ENCODE measurements at places on chromosomes 4 and X.

- DNase-seq = no peak
Observed at GRCh38 chrX:36534900-36535299, 473.3 kb upstream of the FAM47C start.

- DNase-seq = no peak
Observed at GRCh38 chrX:1093586-1094421, 118.6 kb downstream of the CRLF2 start.

GRCh38 chrX:19569930-19570329, 54.6 kb upstream of the MAP3K15 start:
- no peak for DNase-seq

DNA sequence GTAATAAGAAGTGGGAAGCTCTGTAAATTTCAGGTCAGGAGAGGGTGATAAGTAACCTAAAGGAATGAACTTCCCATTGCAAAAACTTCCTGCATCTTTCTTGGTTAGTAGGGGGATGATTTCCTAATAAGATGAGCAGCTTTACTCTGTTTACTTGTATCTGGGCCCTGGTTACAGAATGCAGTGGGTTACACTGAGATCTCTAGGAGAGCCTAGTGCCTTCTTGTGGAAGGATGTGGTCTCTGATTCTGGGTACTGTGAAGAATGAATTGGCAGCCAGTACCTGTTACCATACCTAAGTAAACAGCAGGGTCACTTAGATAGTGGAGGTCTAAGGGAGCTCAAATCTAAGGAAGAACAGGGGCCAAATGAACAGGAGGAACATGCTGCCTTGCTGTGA, 320.6 kb downstream of the ARHGAP10 start:
- DNase-seq = no peak

DNA sequence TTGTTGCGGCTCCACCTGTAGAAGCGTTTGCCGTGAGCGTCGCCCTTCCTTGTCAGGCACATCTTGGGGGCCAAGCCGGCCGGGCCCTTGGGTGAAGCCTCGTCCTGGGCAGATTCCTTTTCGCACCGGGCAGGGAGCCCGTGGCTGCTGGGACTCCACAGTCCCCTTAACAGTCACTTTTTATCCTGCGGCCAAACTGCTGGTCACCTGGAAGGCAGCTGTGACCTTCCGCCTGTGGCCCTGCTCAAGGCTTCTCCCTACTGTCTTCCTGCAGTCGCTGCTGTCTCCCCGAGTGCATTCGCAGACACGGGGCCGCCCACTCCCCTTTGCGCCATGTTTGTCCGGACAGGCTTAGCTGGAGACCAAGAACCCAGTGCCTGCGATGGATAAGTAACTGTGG, 55.0 kb downstream of the PCGF3 start:
- DNase-seq = no peak

GRCh38 chr4:40933272-40934053, 183.7 kb downstream of the NSUN7 start:
- peak; percentile 69 for DNase-seq

GRCh38 chr4:107619731-107620130, 100.3 kb downstream of the PAPSS1 start:
- DNase-seq = peak; percentile 31

GRCh38 chr4:92970996-92971395, 667.2 kb downstream of the GRID2 start:
- DNase-seq = peak; percentile 55

- no peak for DNase-seq
Observed at GRCh38 chr4:109321232-109321631, 18.8 kb upstream of the COL25A1 start.

DNA sequence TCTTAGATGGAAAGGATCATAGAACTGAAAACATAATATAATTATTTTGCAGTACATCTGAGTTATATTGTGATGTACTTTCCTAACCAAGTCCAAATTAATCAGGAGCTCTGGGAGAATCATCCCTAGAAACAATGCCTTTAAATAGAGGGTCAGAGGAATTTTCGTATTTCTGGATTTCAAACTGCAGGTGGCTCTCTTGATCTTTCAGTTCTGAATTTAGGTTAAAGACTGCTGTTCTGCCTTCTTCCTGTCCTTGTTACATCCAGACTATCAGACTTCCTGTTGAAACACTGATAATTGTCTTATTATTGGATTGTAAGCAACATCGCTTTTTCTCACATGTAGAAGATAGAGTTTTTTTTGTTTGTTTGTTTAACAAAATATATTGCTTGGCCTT, 142.7 kb downstream of the RPA4 start:
- DNase-seq = peak; percentile 6

DNA sequence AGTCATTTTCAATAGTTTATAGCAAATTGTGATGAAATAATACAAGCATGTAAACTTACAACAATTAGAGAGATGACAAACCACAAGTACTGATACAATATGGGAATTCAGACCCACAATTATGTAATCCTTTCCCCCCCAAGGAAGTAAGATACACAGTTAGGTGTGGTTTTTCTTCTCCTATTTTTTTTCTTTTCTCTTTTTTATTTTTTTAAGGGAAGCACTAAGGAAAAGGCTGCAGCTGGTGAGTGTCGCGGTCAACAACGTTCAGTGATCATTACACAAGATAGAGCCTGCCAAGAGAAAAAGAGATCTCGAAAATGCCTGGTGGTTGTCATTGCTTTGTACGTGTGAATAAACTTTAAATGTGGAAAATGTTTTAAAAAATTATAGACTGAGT, 9.8 kb downstream of the NDNF start:
- DNase-seq = no peak

GRCh38 chr4:78863254-78863869, 75.9 kb downstream of the PAQR3 start:
- no peak for DNase-seq

- peak; percentile 8 for DNase-seq
Observed at GRCh38 chrX:131650637-131651410, 107.0 kb downstream of the OR13H1 start.

Data from fibroblast of upper back skin (primary cell).